Activated CD4-positive, CD25-positive, alpha-beta regulatory T cell treated with anti-CD3 and anti-CD28 coated beads, Interleukin-2, amount 50 U/mL, for 72 hours (primary cell): ENCODE measurements at places on chromosomes 12 and 14.

GRCh38 chr12:105083551-105084105 lies 630 bp downstream of the ALDH1L2 start:
- no peak for DNase-seq

- peak; percentile 85 for DNase-seq
Observed at GRCh38 chr14:102776761-102777710, at the start of gene TRAF3. Gene TRAF3, plus strand, starts transcription at chr14:102777449. Its CDS starts 92,753 bp downstream, at chr14:102870202.

- no peak for DNase-seq
Observed at GRCh38 chr14:68392393-68393141, 400.3 kb downstream of the ZFP36L1 start.

DNA sequence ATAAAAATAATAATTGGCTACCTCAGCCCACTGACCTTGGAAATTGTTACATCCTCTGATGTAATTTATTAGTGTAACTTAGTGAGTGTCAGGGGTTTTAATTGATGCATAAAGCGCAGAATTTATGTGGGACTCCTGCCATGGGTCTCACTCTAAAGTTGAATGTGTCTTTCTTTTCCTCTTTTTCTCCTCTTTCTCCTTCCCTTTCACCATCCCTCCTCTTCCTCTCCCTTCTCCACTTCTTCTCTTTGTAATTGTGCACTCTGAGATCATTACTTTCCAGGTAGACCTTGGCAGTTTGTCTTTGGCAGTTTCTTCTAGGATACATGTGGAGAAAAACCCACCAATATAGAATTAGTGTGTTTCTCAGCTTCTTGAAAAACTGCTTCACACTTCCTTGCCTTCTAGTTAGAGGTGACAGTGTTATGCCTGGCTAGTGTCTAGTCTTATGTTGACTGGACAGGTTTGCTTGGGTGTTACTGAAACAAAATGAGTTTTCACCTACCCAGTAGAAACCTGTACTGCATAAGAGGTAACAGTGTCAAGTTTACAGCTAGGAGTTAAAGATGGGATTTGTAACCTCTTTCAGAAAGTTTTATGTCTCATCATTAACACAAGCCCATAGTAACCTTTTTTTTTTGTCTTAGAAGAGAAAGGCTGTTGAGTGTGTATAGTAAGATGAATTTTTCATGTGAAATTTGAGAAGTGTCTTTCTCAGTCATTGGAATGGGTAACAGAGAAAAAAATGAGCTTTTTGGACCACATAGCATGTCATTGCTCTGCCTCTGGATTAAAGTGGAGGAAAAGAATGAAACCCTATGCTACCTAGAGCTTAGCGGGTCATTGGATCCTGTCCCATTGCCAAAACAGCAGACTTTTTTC lies 18.6 kb downstream of the PELI2 start:
- no peak for DNase-seq

GRCh38 chr14:86654558-86655184 lies 1124.7 kb downstream of the FLRT2 start:
- DNase-seq: peak; percentile 32

DNA sequence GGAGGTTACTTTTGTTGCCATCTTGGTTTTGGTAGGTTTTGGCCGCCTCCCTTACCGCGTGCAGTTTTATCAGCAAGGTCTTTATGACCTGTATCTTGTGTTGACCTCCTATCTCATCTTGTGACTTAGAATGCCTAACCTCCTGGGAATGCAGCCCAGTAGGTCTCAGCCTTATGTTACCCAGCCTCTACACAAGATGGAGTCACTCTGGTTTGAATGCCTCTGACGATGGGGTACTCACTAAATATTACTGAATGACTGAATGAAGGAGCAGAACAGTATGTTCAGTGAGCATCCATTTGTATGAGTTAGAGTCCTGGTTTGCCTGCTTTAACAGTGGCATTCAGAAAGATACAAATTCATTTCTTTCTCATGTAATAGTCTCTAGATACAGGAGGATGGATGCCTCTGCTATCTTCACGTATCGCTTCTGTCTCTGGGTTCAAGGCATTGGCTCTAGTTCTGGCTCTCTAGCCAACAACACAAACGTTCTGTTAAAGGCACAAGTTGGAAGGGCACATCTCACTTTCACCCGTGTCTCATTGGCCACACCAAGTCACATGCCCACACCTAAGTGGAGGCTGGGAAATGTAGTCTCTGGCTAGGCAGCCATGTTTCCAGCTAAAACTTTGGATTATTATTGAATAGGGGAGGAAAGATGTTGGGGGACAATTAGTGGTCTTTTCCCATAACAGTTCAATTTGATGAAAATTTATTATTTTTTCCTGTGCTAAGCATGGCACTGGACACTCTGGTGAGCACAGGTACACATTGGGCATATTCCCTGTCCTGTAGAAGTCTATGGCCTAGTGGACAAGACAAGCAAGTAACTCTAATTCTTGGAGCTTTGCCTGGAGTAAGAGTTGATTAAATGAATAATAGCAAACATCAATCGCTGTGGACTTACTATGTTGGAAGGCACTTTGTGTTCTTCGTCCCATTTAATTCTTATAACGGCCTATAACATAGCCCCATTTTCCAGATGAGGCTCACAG lies 75.2 kb upstream of the RPH3A start:
- no peak for DNase-seq

- DNase-seq: no peak
Observed at GRCh38 chr12:46535376-46535775, 162.8 kb upstream of the SLC38A2 start.

DNA sequence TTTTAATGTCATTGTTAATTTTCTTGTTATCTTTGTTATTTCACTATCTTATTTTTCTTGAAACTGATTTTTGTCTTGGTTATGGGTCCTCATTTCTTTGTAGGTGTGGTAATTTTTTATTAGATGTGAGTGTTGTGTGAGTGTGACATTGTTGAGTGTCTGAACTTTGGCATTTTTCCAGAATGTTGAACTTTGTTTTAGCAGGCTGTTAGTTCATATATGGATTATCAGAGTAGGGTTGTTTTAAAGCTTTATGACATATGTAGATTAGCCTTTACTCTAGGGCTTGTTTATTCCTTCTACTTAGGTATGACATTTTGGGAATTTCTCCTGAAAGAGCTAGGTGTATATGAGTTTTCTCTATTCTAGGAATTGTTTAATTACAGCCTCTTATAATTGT lies 103.9 kb downstream of the ARID2 start:
- DNase-seq: no peak

DNA sequence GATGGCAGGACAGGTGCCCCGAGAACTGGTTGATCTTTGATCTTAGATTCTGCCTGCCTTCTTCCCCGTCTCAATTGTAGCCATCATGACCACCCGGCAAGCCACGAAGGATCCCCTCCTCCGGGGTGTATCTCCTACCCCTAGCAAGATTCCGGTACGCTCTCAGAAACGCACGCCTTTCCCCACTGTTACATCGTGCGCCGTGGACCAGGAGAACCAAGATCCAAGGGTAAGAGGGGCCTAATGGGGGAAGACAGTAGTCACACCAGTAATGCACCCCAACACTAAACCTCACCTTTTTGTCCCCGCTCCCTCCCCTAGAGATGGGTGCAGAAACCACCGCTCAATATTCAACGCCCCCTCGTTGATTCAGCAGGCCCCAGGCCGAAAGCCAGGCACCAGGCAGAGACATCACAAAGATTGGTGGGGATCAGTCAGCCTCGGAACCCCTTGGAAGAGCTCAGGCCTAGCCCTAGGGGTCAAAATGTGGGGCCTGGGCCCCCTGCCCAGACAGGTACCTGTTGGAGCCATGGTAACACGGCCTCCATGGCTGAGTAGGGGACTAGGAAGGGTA lies 556 bp downstream of the TROAP start:
- no peak for DNase-seq

- no peak for DNase-seq
Observed at GRCh38 chr12:10031771-10032175, 1.3 kb downstream of the CLEC9A start.

DNA sequence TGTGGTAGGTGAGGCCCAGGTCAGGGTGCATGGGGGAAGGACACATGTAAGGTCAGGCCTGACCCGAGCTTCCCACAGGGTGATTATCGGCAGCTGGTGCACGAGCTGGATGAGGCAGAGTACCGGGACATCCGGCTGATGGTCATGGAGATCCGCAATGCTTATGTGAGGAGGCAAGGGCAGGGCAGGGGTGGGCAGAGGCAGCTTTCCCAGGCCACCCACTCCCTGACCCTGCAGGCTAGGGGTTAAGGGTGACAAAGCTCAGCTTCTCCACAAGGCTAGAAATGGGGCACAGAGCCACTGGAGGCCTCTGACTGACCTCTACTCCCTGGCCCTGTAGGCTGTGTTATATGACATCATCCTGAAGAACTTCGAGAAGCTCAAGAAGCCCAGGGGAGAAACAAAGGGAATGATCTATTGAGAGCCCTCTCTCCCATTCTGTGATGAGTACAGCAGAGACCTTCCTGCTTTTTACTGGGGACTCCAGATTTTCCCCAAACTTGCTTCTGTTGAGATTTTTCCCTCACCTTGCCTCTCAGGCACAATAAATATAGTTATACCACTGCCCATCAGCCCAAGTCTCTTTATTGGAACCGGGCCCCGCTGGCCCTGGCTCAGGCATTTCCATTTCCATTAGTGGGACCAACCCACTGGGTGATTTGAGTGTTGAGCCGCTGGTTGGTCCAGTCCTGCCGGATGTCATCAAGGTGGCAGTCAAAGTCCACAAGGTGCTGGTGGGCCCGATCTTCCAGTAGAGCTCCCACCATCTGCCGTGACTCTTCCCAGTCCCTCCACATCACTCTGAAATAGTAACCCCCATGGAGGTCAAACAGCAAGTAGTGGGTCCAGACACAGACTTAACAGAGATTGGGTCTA lies 2.6 kb downstream of the PSME1 start:
- no peak for DNase-seq

GRCh38 chr12:110699591-110700445 lies 10.9 kb upstream of the HVCN1 start:
- DNase-seq: no peak

DNA sequence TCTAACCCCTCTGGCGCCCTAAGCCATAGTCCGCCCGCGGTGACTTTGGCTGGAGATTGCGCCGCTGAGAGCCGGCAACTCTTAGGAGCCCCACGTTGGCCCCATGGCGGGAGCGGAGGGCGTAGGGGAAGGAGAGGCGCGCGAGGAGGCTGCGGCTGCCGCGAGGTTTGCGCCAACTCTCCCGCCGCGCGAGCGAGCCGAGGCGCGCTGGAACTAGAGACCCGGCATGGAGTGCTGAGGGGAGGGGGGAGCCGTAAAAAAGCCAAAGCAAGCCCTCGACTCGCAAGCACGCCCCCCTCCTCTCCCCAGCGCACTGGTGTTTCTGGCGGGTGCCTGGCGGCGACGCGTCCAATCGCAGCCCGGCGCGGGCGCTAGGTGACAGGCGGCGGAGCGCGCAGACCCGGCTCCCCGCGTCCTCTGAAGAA lies at the start of gene SYT10:
SYT10 (minus strand) TSS at position 233 of the 425 bp plus-strand sequence. CDS start 297 bp downstream, outside the sequence.
- DNase-seq: no peak

DNA sequence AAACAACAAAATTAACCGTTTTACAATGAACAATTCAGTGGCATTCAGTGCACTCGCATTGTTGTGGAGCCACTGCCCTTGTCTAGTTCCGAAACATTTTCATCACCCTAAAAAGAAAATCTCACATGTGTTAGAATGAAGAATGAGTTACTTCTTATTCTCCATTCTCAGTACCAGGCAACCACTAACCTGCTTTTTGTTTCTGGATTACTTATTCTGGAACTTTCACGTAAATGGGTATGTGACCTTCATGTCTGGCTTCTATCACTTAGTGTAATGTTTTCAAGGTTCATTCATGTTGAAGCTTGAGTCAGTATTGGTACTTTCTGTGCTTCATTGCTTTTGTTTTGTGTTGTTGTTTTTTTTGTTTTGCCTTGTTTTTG lies 15.6 kb downstream of the RCOR1 start:
- no peak for DNase-seq

GRCh38 chr12:71045781-71046180 lies 112.0 kb downstream of the TSPAN8 start:
- no peak for DNase-seq

GRCh38 chr14:69232388-69232787 lies 27.6 kb upstream of the GALNT16 start:
- no peak for DNase-seq

DNA sequence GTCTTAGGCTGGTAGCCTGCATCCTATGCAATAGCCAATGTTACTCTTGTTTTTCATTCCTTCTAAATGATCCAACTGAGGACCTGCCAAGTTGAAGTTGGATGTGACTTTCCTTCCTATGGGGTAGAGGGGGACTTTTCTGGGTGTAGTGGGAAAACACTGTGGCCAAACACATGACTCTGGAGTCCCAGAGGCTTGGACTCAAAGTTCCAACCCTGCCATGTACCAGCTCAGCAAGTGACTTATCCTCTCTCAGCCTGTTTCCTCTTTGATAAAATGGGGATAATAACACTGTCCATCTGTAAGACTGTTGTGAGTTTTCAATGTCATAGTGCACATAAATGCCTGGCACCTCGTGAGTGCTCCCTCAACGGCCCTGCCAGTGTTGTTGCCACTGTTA lies 97.0 kb downstream of the ZFP36L1 start:
- no peak for DNase-seq

DNA sequence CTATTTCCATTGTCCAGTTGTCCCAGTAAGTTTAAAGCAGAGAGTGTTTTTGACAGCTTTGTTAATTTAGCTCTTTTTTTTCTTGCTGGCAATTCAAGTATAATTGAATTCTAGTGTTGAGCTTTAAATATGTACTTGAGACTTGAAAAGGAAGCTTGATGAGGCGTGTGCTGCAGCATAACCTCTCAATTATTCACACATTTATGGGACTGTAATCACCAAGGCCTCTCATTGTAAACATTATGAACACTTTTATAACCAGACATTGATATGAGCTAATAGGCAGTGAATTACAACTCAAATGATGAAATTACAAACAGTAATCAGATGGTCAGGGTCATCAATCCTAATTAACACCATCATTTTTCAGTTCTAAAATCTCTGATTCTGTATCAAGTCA lies 378.0 kb upstream of the DDHD1 start:
- no peak for DNase-seq

DNA sequence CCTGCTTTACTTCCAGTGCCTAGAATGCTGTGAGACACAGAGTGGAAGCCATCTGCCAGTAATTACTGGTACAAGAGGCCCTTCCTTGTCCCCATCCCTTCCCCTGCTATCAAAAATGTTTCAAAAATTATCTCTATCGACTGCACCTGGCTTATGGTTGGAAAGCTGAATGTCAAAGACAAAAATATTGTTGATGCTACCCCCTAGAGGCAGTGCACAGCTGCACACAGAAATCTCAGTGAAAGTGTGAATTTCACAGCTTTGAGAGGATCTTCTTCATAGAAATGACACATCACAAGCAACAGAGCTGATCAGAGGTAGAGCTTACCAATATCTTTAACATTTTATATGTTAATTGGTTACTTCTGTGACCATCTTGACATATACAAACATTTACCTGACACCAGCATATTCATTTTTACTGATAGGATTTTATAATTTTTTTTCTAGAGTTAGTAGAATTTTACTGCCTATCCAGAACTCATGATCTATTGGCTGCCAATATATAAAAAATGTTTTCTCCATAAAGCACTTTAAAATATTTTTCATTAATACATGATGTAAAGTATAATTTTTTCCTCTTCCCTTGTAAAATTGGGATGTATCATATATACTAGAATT lies 138.0 kb downstream of the AACS start:
- DNase-seq: no peak
